ENCODE measurements at places on chromosomes 7 and 10.

DNA sequence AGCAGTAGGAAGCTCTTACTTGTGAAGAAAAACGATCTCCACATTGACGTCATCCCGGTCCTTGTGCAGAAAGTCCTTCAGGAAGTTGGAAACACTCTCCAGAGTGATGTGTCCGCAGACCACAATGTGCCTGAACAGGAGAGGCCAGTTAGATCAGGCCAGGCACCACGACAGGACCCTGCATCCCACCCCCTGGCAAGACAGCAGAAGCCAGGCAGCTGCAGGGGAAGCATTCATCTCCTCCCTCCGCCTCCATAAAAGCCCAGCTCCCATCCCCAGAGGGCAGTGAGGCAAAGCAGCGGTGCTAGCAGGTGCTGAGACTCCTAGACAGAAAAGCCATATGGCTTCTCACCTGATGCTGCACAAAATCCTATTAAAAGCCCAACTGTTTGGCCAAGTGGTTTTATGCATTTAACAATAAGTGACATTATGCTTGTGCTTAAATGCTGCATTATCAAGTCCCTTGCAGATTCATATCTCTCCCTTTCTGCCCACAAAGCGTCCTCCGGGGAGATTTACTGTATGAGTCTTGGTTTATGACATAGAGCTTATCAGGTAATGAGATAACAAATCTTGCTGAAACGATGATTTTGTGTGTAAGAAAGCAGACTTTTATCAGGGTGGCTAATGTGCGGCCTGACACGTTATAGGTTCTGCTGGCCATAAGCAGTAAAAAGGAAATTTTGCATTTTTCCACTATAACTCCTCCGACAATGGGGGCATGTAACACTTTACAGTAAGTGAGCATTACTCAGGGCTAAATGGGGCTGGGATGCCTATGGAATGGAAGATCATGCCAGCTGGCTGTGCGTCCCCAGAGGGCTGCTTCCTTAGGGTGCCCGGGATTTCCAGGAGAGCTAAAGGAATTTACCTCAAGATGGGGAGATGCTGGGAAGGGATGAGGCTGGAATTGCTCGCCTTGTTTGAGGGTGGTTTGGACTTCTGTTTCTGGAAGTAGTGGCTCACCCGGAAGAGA is 546.9 kb downstream of the KCNMA1 start:
- DNase-seq: no peak

GRCh38 chr10:86506062-86506461 is 15.5 kb downstream of the WAPL start:
- DNase-seq: no peak

- peak; percentile 19 for DNase-seq
Measured at GRCh38 chr10:58517491-58518355, 5.1 kb downstream of the BICC1 start.

GRCh38 chr7:107228291-107228690 is 59.5 kb downstream of the HBP1 start:
- DNase-seq: peak; percentile 22

- no peak for DNase-seq
Measured at GRCh38 chr10:128326251-128326650, 200.0 kb upstream of the MKI67 start.

GRCh38 chr10:104337521-104337984 is 712 bp downstream of the ITPRIP start:
- DNase-seq: peak; percentile 49

DNA sequence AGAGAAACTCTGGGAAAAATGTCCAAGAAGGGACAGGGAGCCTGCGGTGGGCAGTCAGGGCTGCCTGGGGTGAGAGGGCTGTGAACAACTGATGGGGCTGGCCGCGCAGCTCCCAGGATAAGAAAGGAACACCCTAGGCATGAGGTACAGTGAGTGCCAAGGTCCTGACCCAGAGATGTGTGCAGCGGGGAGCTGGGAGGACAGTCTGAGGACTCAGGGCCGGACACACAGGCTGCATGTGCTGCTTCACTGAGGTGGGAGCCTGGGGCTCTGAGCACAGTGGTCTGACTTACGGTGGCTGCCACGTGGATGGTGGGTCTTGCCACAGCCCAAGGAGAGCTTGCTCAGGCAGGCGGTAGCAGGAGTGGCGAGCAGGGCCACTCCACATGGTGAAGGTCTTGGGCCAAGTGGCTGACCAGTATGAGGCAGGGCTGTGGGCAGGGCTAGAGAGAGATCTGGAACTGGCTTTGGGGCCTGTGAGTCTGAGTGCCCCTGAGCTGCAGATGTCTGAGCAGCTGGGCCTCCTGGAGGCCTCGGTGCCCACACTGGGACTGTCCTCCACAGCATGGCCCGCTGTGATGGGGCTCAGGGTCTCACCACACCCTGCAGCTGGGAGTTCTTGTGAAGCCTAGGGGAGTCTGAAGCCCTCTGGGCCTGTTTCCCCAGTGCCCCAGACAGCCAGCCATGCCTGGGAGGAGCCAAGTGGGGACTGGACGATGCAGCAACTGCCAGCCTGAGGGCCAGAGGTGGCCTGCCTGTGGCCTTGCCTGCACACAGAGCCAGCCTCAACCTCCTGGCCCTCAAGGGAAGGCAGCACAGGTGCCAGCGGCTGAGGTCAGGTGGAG is 60.3 kb downstream of the RASGEF1A start:
- no peak for DNase-seq

DNA sequence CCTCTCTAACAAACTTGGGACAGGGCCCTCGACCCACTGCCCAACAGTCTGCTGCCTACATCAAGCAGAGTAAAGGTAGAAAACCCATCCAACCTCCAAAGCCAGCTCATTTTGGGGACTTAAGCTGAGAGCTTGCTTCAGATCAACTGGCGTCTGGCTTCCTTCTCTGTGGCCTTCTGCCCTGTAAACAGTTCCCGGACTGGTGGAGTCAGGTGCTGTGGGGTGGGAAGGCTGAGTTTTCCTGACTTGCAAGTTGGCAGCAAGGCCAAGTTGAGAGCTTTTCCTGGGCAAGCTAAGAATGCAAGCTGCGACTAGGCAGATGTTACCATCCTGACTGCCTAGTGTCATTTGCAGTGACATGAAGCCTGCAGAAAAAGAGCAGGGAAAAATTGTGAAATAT is 3.7 kb downstream of the GALNT17 start:
- DNase-seq: no peak

- DNase-seq: peak; percentile 25
Measured at GRCh38 chr10:90775351-90776028, 82.3 kb downstream of the HTR7 start.

DNA sequence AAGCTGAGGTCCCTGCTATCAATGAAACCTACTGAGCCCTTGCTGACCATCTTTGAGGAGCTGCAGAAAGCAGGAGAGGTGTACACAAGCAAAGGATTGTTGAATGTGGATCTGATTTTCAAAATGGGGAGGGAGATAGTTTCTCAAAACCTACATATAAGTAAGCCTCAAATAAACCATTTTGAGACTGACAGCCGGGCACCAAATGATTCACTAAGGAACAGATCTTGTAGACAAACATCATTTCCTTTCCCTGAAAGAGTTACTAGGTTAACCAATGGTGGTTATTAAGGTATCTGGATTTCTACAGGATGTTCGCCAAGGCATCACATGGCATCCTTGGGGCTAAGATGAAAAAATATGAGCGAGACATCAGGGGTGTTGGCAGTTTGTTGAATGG is 24.5 kb upstream of the RHOBTB1 start:
- no peak for DNase-seq

DNA sequence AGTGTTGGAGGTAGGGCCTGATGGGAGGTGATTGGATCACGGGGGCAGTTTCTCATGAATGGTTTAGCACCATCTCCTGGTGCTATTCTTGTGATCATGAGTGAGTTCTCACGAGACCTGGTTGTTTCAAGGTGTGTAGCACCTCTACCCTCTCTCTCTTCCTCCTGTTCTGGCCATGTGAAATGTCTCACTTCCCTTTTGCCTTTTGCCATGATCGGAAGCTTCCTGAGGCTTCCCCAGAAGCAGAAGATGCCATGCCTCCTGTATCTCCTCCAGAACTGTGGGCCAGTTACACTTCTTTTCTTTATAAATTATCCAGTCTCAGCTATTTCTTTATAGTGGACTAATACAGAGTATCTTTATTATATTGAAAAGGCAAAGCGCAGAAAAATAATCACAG is 90.1 kb downstream of the FAM171A1 start:
- DNase-seq: no peak

DNA sequence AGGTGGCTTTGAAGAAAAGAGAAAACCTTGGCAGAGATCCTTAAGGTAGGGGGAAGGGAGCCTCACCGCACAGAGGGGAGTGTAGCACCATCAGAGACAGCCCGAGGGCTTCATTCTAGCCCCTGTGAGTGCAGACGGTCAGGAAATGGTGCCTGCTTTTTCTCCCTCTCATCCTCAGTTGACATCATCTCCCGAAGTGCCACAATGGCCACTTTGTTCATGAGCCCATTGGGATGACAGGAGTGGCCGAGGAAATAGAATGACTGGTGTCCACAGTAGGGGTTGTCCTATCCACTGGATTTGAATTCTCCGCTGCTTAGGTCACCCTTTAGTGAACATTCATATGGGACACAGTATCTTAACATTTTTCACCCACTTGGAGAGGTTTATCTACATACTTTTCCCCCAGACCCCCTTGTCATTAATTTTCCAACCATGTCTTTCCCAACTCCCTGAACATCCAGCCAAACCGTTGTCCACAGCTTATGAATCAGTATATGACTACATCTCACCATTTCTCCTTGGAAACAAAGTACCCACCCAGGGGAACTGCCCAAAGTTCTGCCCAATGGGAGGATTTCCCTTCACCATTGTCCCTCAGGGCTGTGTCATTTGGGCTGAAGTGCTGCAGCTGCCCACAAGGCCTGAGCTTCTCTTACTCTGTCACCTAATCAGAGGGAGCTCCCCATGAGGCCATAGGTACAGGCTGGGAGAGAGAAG is 108.8 kb downstream of the ADCY1 start:
- peak; percentile 5 for DNase-seq

DNA sequence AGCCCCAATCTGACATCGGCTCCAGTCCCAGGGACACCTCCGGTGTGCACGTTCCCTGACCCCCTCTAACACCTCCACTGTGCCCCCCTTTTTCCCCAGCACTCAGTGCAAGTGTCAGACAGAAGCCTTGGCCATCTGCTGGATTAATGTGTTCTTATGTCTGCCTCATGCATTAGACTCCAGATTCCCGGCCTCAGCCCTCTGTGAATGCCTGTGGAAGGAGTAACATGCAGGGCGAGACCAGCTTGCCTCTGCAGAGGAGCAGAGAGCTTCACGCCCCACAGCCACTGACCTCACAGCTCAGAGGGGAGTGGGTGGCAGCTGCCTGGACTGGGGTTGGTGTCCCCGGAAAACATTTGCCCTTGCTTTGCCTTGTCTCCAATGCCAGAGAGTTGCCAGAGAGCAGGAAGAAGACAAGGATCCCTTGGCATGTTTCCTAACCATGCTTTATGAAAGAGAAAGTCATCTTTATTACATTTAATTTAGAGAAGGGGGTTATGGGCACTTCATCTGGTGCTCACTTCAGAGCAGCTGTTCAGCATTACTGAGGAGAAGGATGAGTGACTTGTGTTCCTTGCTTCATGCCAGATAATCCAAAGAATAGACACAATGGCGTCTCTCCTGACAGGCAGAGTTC is 91.6 kb upstream of the CXCL12 start:
- DNase-seq: peak; percentile 38

Measured in EH (cell line).